ENCODE measurements at places on chromosomes 16 and 17.

GRCh38 chr16:57759541-57760356 is 24.2 kb downstream of the KATNB1 start:
- no peak for DNase-seq

DNA sequence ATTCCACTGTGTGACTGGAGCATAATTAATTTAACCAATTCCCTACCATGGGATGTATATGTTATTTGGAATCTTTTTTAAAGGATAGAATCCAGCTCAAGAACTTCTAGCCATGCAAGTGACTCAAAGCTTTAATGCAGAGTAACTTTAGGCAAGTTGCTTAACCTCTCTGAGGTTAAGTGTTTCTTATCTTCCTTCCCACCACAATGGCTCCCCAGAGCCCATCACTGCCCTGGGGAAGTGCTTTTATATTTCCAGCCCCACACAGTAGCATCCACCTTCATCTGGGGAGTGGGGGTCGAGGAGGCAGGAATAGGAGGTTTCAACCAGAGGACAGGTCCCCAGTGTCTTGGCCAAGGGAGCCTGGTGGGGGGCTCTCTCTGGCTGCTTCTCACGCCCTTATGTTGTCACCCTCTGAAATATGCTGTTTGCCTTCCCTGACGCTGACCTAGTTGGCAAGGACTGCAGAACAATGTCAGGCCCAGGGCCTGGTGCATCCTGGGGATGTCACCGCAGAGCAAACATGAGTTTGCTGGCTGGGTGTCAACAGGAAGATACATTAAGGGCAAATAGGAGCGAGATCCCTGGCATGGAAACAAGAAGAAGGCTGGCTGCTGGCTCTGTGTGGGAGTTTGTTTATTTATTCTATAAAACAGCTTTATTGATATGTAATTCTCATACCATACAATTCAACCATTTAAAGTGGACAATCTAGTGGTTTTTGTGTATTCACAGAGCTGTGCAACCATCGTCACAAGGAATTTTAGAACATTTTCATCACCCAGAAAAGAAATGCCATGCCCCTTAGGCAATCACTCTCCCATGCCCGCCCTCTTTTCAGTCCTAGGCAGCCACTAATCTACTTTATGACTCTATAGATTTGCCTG is 46.6 kb upstream of the WSB1 start:
- no peak for DNase-seq

DNA sequence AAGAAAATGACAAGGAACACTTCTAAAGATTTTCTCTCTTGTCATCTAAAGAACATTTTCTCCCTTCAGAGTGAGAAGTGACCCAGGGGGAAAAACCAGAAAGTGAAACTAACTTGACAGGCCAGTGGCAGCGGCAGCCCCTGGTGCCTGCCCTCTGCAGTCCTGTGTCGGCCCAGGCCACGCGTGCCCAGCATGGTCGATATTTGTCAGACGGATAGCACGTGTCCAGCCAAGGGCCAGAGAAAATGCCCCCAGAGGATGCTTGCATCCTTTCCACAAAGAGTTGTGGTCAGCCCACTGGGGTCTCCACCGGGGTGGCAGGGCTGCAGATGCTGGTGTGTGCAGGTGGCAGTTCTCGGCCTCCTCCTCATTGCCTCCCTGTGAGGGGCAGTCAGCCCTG is 176.6 kb downstream of the RAB11FIP4 start:
- no peak for DNase-seq

DNA sequence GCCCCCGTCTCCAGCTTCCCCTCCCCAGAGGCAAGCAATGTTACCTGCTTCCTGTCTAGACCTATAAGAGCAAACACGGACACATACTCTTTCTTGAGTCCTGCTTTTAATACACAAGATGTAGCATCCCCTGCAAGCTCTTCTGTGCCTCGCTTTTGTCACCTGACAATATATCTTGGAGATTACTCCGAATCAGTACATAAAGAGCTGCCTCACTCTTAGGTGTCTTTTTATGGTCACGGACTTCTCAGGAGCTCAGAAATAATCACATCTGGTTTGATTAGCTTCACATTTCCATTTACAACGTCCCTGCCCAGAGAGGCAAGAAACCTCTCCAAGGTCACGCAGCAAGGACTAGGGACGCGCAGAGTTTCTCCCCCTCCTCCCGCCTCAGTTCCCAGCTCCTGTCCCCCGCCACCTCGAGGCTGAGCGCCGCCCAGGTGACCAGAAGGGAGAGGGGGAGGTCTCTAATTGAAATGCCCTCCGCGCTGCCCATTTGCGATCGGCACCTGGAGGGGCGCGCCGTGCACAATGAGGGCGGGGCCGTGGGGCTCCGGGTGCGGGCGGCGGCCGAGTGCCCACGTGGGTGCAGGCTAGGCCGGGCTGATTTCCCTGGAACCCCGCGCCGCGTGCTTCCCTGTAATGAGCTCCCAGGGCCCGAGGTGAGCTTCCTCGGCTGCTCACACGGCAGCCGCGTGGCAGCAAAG is 13.8 kb upstream of the SEZ6 start:
- no peak for DNase-seq

DNA sequence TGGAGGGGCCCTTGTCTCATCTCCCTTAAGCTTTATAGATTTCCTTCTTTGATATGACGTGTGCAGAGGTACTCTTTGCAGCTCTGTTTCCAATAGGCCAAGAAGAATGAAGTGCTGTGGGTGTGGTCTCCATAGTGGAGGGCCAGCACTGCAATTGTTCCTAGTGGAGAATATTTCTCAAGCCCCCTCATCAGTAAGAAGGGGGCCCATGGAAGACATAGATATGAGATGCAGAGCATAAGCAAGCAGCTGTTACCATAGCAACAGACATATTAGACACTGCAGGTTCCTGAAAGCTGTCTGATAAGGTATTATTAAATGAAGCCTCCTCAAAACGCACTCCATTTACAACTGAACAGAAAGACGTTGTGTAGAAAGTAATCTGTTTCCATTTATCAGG is 240.7 kb downstream of the ZFHX3 start:
- DNase-seq = no peak

GRCh38 chr16:78200623-78201096 is 101.2 kb downstream of the WWOX start:
- no peak for DNase-seq

Measured in hematopoietic multipotent progenitor cell treated with erythropoietin and hydrocortisone succinate and interleukin-3 and kit ligand, for 15 days (in vitro differentiated cells).